Fibroblast of skin of left biceps (primary cell): ENCODE measurements at places on chromosomes 2 and 18.

DNA sequence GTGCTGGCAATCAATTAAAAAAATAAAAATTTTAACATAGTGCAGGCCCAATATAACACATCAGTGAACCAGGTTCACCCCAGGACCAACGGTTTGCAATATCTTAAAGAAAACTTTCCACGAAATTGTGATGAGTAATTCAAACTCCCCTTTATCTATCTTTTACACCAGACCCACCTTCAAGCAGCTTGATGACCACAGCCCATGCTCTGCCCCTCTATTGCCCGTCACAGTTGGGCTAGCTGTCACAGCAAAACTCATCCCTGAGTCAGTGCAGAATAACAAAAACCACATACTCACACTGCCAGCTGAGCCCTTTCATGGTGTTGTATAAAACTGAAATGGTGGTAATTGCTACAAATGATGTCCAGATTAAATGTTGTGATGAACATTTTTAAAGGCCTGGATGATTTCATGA lies 112.5 kb upstream of the CREB1 start:
- no peak for DNase-seq

DNA sequence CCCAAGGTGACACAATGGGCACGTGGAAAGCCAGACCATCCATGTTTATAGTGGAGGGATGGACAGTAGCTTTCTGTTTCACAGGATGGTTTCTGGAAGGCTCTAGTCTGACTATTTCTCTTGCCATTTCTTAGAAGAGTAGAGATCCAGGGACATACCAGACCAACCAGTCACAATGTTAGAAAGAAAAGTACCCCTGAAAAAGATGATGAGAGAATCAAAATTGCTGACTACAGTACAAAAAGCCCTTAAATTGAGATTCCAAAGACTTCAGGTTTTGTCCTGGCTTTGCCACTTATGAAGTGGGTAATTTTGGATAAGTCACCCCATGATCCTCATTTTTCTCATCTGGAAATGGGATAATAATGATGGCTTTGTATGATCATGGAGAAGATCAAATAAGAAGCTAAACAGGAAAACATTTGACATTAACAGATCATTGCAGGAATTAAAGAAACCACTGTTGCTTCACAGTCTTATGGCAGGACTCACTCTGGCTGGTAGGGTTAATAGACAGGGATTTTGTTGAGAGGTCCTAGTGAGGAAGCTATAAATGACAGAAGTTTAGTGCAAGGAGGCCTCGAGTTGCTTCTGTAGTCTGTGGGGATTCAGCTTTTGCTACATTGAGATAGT lies 386.0 kb downstream of the IRS1 start:
- no peak for DNase-seq

DNA sequence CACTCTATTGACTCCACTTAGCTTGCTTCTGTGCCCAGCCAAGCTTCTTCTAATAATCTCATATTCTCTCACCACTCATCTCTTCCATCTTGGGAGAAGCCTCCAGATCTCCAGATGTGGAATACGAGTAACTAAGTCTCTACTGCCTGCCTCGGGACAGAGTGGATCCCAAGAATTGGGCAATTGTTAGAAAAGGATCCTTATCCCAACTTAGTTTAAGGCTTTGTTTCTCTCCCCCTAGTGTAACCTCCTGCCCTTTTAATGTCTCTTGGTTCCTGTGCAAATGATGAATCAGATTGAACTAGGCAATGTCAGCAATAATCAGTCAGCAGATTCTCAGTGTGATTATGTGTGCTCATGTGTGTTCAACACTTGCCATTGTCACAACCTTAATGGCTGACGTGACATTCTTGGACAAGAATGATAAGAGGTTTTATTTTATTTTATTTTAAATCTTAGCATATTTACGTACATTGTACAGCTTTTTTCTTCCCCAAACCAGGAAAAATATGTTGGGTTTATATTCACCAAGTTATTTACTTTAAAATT lies 59.7 kb downstream of the MYO3B start:
- no peak for DNase-seq

DNA sequence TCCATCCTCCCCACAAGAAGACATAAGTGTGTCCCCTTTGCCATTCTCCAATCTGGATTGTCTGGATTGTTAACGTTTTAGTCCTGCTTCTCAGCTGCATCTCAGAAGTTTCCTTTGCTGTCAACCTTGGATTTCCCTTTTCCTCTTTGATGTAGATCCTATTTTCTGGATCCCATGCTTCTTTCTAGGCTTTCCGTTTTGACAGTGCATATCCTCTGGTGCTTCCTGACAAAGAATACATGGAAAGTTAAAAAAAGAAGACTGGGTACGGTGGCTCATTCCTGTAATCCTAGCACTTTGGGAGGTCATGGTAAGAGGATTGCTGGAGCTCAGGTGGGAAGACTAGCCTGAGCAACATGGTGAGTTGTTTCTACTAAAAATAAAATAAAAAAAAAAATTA lies 26.8 kb downstream of the ABI2 start:
- no peak for DNase-seq

DNA sequence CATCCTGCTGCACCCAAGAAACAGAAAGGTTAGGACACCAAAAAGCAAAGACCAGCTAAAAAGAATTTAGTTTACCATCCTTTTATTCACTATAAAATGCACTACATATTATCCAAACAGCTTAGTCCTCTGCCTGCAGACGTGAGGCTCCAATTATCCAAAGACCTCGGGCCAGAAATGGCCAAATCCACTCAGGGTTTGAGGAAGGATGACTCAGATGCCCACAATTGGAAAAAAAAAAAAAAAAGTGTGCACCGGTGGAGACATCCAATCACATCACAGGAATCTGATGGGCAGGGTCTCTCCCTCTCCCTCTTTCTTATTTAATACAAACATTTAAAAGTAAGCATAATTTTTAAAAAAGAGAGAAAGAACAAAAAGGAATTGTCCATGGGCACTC lies 65.7 kb downstream of the TRABD2A start:
- no peak for DNase-seq

DNA sequence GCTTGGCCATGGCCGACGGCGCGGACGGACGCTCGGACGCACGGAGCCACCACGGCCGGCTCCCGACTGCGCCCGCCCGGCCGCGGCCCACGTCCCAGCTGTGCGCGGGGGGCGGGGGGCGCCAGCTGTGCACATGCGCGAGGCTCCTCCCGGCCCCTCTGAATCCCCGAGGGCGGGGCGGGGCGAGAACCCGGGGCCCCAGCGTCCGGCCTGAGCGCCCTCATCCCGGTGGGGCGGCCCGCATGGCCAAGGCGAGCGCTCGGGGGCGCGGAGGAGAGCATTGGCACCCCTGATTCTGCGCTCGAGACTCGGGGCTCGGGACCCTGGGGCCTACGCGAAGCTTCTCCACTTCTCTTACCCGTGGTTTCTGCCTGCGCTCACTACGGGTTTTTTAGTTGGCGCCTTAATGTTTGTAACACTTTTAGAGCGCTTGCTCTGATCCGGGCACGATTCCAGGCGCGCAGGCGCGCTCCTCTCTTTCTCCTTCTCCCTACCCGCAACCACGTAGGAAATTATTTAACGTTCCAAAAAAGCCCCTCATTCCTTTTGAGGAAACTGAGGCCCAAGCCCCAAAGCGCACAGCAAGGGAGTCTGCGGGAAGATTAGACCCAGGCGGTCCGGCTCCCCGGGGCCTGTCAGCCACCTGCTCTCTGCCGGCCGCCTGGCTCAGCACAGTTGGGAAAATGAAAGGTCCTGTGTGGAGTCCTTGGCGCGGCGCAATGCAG lies at the start of gene PXDN:
Gene PXDN, minus strand, starts transcription at position 70 of the 725 bp plus-strand sequence. Its CDS starts 60 bp downstream, at position 10.
- DNase-seq = no peak

DNA sequence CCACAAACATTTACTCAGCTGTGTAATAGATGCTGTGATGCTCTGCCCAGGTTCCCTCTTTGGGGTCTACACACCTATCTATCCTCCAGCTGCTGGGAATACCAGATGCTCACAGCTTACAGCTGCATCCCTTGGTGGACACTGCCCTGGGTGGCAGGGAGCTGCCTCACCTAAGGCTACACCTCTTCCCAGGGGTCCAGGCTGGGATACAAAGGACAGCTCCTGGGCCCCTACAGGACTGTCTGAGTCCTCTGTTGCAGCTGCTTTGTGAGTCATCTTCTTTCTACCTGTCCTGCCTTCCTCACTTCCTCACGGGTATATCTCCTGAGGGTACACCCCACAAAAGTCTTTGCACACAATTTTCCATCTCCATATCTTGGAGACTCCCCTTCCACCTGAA lies 27.6 kb downstream of the THNSL2 start:
- no peak for DNase-seq

GRCh38 chr18:79387615-79388014 lies 8.1 kb upstream of the NFATC1 start:
- DNase-seq = no peak

DNA sequence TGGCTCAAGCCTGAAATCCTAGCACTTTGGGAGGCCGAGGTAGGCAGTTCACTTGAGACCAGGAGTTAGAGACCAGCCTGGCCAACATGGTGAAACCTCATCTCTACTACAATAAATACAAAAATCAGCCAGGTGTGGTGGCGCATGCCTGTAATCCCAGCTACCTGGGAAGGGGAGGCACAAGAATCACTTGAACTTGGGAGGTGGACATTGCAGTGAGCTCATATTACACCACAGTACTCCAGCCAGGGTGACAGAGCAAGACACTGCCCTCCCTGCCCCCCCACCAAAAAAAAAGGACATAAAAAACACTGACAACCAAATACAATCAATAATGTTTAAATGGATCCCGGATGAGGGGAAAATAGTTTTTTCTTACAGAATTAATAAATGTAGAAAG lies 7.8 kb downstream of the TIA1 start:
- no peak for DNase-seq

- DNase-seq = no peak
Observed at GRCh38 chr2:201786471-201786870, 5.7 kb upstream of the ALS2 start.

GRCh38 chr2:86330001-86330400 lies 7.4 kb downstream of the REEP1 start:
- no peak for DNase-seq

DNA sequence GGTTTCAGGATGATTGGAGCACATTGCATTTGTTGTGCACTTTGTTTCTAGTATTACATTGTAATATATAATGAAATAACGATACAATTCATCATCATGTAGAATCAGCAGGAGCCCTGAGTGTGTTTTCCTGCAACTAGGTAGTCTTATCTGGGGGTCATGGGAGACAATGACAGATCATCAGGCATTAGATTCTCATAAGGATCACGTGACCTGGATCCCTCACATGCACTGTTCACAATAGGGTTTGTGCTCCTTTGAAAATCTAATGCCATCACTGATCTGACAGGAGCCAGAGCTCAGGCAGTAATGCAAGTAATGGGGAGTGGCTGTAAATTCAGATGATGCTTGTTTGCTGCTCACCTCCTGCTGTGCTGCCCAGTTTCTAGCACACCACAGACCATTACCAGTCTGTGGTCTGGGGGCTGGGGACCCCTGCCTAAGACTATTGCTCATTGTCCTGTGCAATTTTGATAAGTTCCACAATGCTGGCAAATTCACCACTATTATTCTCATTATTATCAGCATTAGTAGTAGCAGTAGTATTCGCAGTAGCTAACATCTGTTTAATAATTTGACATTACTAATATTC lies 428.7 kb upstream of the TNP1 start:
- DNase-seq = no peak

- no peak for DNase-seq
Observed at GRCh38 chr2:189454009-189454408, 12.7 kb downstream of the WDR75 start.

GRCh38 chr18:10330428-10330827 lies 124.0 kb upstream of the APCDD1 start:
- no peak for DNase-seq

DNA sequence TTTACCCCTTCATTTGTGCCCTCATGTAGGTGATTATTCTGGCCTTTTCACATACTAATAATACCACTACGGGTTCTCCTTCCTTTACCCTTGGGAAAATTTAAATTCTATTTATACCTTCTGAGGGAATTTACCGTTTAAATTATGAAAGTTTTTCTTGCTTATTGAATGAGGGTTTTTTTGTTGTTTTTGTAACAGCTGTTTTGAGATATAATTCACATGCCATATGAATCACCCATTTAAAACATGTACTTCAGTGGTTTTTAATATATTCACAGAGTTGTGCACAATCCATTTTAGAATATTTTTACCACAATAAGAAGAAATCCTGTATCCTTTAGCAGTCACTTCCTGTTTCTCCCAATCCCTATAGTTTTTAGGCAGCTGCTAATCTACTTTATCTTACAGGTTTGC lies 54.7 kb downstream of the EML4 start:
- no peak for DNase-seq

DNA sequence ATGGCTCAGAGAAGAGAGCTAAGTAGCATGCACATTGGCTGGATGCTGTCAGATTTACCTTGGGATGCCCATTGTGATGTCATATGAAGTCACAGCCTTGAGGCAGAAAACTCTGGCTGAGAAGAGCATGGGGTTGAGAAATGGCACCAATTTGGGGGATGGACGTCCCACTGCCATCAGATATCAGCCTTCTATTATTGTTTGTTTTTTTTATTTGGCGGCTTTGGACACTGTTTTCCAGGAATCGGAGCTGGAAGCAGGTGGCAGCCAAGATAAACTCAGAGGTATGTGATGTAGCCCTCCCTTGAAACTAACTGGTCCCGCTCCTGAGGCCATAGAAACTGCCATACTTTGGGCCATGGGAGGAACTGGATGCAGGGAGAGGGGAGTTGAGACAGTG lies 40.6 kb downstream of the GCKR start:
- DNase-seq = no peak

DNA sequence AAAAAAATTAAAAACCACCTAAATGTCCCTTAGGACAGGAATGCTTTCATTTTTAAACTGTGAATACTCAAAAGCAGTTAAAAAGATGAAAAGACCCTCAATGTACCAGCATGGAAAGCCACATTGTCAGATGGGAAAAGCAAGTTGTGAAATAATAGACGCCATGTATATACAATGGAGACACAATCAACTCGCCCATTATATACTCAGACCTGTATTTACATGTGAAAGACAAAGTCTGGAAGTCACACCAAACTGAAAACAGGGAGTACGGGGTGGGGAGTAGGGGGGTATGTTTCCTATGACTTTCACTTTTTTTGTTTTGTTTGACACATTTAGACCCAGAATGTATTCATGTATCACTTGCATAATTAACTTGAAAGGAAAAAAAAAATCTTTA lies 75.6 kb downstream of the CELF4 start:
- no peak for DNase-seq

DNA sequence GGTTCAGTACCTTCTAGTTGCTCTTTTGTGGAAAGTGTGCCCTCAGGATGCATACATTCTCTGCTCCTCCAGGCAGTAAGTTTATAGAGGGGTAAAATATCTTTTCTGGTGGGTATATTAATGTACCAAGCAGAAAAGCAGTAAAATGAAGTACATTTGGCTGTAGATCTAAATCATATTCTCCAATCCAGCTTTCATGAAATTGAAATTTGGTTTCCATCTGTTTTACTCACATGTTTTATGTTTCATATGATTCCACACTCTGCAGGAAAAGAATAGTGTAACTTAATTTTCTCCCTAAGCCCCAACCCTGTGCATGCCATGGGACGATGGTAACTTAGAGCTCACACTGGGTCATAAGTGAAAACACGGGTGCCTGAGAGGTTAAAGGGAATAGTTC lies 172.3 kb downstream of the AKAIN1 start:
- DNase-seq = no peak
